Left ventricle myocardium inferior (tissue), 1 donor: ENCODE measurements at places on chromosomes 7 and 10.

- no peak for DNase-seq
Measured at GRCh38 chr10:30413996-30414576, 19.9 kb upstream of the MAP3K8 start.

- no peak for DNase-seq
Measured at GRCh38 chr7:139043823-139044812, 8.3 kb upstream of the ZC3HAV1L start.

DNA sequence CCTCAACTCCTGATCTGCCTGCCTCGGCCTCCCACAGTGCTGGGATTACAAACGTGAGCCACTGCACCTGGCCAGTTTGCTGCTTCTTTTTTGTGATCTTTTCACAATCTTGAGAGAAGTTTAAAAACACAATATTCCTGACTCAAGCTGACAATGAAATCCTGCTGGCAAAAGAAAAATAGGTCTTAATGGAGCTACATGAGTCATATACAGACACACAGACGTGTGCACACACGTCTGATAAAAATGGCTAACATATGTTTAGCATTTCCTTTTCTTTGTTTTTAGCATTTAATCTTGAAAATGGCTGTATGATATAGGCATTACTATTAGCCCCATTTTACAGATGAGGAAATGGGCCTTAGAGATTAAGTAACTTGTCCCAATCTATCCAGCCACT lies 29.4 kb upstream of the RAB18 start:
- DNase-seq: no peak

DNA sequence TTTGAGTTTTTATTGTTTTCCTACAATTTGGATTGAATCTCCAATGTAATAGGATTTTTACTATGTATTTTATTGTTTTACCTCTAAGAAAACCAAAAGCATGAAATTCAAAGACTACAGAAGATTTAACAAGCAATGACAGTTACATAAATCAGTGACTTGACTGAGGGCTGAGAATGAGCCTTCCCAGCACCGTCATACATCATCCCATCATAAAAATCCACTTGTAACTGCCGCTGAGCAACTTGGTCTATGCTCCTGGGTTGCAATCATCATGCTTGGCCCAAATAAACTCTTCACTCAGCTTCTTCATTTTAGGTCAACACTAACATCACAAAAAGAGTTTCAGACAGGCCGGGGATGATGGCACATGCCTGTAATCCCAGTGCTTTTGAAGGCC lies 13.5 kb downstream of the LARP4B start:
- no peak for DNase-seq

DNA sequence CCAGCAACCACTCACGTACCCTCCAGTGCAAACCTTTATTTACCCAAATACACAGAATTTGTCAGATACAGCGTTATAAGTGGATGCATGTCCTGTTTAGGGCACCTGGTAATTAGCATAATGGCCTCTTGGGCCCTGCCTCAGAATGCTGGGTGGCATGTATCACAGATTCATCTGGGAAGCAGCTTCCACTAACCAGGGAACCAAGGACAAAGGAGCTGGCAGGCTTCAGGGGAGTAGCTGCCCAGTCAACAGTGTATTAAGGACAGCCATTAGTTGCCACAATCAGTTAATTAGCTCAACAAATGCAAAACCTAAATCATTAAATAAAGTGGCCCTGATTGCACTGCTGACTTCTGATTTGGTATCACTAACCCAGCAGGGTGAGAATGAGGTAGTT lies 105.7 kb downstream of the RAPGEF5 start:
- DNase-seq: no peak

DNA sequence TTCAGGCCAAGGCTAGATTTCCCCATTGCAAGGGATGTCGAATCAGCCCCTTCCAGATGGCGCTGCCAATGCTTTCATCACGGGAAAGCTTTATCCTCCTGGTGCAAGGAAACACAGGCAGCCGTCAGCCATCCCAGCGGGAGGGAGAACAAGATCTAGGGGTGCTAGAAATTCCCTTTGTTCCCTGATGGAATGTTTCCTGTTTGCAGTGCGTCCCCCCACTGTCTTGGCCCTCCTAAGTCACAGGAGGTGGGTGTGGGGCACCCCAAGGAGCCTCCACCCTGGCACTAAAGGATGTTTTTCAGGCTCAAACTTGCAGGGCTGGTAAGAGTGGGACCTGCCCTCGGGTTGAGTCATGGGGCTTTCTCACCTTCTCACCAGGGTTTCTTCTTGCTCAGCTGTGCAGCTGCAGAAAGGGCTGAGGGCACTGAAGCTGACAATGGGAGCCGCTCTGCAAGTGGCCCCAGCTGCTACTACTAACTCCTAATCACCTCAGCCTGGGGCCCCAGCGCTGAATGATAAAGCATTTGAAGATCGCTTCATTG lies 103.6 kb downstream of the PRPF18 start:
- no peak for DNase-seq

DNA sequence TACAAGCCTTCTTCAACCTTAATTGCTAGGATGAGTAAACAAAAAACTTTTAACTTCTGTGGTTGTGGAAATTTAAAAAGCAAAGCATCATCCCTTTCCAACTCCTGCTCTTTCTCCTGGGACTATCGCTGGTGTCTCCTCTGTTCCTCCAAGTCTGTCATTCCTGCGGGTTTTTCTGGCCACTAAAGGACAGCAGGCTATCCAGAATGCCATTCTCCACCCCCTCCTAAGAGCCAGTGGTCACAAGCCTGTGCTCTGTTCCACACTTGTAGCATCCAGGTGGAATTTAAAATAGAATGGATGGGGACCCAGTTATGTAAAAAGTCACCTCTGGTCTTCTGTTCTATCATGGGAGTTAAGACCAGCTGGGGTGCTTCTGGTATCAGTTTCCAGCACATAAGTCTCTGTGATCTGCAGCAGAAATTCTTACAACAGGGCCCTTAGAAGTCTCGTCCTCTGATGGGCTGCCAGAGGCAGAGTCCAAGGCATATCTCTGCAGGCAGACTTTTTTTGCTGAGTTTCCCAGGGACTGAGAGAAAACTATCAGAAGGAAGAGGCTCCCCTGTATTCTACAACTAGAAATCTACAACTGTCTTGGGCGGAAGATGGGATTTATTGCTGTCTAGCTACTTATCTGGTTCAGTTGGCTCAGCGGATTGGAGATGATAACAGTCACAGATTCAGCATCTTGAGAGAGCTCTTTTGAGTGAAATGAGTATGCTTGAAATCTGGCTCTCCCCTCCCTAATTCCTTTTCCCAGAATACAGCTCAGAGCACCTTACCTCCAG lies 5.1 kb upstream of the WNT16 start:
- DNase-seq: no peak

GRCh38 chr10:97689559-97690020 lies 2.5 kb upstream of the AVPI1 start:
- DNase-seq: no peak

GRCh38 chr10:5619362-5620211 lies 46.8 kb downstream of the ASB13 start:
- DNase-seq: no peak
